ENCODE measurements at places on chromosomes 12 and 14. TPM values are rescaled to one million over a fixed set of nuclear protein-coding genes. Genes with fewer than 3 reads are reported as not detected.
A peak's percentile ranks its signal among the peaks of the same experiment; 100 is the strongest.

- H3K4me3 ChIP-seq, result no peak overlapping the region
- DNase-seq, result no peak
- no peaks in the 10 kb centered on the region for H3K4me1 ChIP-seq
- no peaks in the 10 kb centered on the region for H3K36me3 ChIP-seq
- H3K27ac ChIP-seq, result no peak overlapping the region
- H3K27me3 ChIP-seq, result no peaks in the 10 kb centered on the region
Measured at GRCh38 chr12:42267413-42268190, 29.6 kb upstream of the YAF2 start.

CD4 gene
- total RNA-seq, result 2.2 TPM

NR1H4 gene
- total RNA-seq, result not detected

HPD gene
- not detected for total RNA-seq

GRCh38 chr14:28381656-28382055 is 384.9 kb upstream of the FOXG1 start:
- H3K27ac ChIP-seq, result no peak overlapping the region
- no peak for DNase-seq
- no peak overlapping the region for H3K4me3 ChIP-seq
- H3K27me3 ChIP-seq, result no peaks in the 10 kb centered on the region

DNA sequence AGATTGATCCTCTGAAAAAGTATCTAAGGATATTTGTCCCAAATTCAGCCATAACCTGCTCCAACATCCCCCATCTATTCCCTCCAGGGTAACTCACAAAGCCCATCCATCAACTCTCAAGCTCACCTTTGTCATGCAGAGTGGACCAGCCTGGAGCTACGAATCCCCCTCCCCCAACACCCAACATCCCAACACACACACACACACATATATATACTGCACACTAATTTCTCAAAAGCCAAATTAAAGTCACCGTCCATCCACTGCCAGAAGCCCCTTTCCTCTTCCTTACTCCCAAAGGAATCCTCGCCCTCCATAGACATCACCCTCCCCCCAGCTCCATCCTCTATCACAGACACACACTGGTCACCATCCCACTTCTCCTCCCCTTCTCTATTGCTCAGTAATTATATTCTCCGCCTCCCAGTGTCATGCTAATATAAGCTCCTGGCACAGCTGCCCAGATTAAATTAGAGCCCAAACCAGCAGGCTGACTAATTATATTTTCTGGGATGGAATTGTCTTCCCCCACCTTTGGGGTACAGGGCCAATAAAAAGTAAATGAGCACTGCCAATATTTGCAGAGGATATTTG is 13.5 kb upstream of the TESPA1 start:
- H3K36me3 ChIP-seq, result no peaks in the 10 kb centered on the region
- DNase-seq, result peak; percentile 68
- H3K27ac ChIP-seq, result no peak overlapping the region
- H3K4me3 ChIP-seq, result peak overlapping the region; percentile 32

PPTC7 gene
- total RNA-seq, result 22.3 TPM

- no peaks in the 10 kb centered on the region for H3K27me3 ChIP-seq
- H3K27ac ChIP-seq, result peak overlapping the region; percentile 83
- no peaks in the 10 kb centered on the region for H3K36me3 ChIP-seq
- DNase-seq, result peak; percentile 84
Measured at GRCh38 chr14:91383439-91383838, 34.2 kb downstream of the CCDC88C start.

DNA sequence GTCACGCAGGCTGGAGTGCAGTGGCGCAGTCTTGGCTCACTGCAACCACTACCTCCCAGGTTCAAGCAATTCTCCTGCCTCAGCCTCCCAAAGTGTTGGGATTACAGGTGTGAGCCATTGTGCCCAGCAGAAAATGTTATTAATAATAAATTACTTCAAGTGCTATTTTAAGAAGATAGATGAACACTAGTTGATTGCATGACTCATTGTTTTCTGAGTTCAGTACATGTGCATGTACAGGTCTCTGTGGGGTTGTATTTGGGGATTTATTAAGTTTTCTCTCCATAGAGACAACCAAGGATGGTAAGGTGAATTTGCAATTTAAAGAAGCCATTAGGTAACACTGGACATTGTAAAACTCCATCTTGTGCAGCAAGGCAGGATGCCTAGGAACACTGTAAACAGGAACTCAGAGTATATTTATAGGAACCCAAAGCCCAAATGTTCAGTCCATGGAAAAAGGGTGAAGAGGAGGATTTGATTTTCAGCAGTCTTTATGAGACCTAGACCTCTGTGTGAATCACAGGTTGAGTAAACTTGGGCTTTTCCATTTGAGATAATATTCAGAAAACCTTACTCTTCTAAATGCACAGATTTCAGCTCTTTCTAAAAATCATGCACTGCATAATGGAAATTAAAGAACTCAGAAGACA is 49.3 kb upstream of the TMPO start:
- H3K27ac ChIP-seq, result no peak overlapping the region
- H3K4me3 ChIP-seq, result no peak overlapping the region
- no peaks in the 10 kb centered on the region for H3K27me3 ChIP-seq
- no peaks in the 10 kb centered on the region for H3K4me1 ChIP-seq

- no peaks in the 10 kb centered on the region for H3K4me1 ChIP-seq
- no peak for DNase-seq
- no peaks in the 10 kb centered on the region for H3K27me3 ChIP-seq
Measured at GRCh38 chr12:124395284-124395752, 100.4 kb downstream of the RFLNA start.

- no peak for DNase-seq
- peaks cover 36% of the 10 kb centered on the region for H3K36me3 ChIP-seq
- H3K4me3 ChIP-seq, result no peak overlapping the region
Measured at GRCh38 chr12:50200552-50201273, 33.5 kb upstream of the CERS5 start.

DNA sequence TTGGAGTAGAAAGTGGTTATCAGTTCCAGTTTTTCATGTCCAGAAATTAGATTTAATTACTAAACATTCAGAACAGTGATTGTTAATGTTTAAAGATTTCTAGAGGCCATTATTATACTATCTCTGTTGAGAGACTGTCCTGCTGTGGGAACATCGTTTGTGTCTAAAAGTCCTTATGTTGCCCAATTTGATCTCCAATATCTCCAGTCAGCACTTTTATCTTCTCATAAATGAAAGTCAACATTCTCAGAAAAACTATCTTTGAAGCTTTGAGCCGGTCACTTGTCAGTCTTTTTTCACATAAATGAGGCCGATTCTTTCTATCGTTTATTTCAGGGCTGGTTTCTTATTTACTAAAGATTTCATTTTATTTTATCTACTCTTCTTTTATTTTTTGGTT is 90.8 kb upstream of the NPAS3 start:
- no peak overlapping the region for H3K4me3 ChIP-seq
- no peaks in the 10 kb centered on the region for H3K36me3 ChIP-seq
- no peaks in the 10 kb centered on the region for H3K27me3 ChIP-seq
- H3K4me1 ChIP-seq, result no peaks in the 10 kb centered on the region
- H3K27ac ChIP-seq, result no peak overlapping the region

FAM90A1 gene
- not detected for total RNA-seq

ETFBKMT gene
- total RNA-seq, result 3.2 TPM

- peak overlapping the region; percentile 34 for H3K27ac ChIP-seq
- H3K4me3 ChIP-seq, result no peak overlapping the region
- no peaks in the 10 kb centered on the region for H3K4me1 ChIP-seq
Measured at GRCh38 chr12:111462210-111462769, 56.6 kb downstream of the SH2B3 start.

- no peak overlapping the region for H3K27ac ChIP-seq
- peaks cover 18% of the 10 kb centered on the region for H3K4me1 ChIP-seq
- no peak for DNase-seq
- H3K36me3 ChIP-seq, result no peaks in the 10 kb centered on the region
- H3K4me3 ChIP-seq, result no peak overlapping the region
Measured at GRCh38 chr14:55822906-55823305, 242.9 kb downstream of the KTN1 start.

- no peaks in the 10 kb centered on the region for H3K4me1 ChIP-seq
- H3K27ac ChIP-seq, result no peak overlapping the region
- H3K4me3 ChIP-seq, result no peak overlapping the region
- H3K36me3 ChIP-seq, result peaks cover 13% of the 10 kb centered on the region
- no peak for DNase-seq
Measured at GRCh38 chr14:103650213-103650612, 21.2 kb downstream of the KLC1 start.

KCNH3 gene
- total RNA-seq, result 0.12 TPM

- no peaks in the 10 kb centered on the region for H3K36me3 ChIP-seq
- H3K4me3 ChIP-seq, result no peak overlapping the region
Measured at GRCh38 chr14:101721951-101722661, 39.4 kb upstream of the PPP2R5C start.

DNA sequence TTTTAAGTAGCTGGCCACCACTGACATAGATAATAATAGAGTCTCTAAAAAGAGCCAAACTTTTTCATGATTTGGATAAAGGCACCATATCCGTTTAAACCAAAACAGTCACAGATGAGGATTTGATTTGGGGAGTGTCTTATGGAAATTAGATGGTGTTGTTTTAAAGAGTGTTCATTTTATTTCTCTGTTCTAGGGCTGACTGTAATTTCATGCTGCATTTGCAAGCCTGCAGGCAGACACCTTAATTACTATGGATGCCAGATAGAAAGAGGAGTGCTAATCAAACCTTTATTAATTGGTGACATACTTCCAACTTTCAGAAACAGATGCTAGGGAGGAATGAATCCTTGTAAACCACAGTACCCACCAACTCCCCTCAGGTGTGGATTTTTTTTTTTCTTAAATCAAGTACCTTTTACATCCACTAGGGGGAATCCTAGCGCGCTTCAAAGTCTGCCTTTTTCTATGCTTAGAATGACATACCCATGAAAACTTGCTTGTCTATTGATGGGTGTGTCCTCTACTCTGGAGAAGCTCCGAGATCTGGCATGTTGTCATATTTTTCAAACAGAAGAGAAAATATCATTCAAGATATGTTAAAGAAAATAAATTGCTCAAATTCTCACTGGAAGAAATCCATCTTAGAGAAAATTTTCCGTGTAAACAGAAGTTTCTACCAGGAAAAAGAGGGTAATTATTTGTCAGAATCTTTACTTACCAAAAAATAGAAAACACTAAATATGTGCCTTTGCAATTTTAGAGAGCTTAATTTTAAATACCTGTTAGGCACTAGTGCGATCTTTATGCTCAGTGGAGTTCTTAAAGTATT is 14.2 kb upstream of the PLXNC1 start:
- no peaks in the 10 kb centered on the region for H3K27me3 ChIP-seq
- no peak overlapping the region for H3K4me3 ChIP-seq
- peak; percentile 62 for DNase-seq

DNA sequence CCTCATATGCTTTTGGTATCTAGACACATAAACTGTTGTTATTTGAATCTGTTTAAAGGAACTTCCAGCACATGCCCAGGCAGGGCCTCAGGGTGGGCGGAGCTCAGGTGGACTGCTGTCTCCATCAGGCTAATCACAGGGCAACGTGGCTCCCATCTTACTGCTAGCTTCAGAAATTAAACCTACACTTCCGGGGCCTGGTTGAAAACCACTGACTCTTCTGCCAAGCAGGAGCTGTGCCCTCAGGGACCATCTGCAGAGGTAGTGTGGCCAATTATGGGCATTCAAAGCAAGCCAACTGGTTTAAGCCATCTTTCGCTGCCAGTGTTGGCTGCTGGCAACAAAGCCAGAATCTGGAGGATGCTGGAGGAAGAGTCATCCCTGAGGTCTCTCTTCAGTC is 97.5 kb downstream of the TMX1 start:
- DNase-seq, result no peak
- H3K36me3 ChIP-seq, result no peaks in the 10 kb centered on the region
- peaks cover 9% of the 10 kb centered on the region for H3K4me1 ChIP-seq
- no peak overlapping the region for H3K4me3 ChIP-seq
- no peak overlapping the region for H3K27ac ChIP-seq

DNA sequence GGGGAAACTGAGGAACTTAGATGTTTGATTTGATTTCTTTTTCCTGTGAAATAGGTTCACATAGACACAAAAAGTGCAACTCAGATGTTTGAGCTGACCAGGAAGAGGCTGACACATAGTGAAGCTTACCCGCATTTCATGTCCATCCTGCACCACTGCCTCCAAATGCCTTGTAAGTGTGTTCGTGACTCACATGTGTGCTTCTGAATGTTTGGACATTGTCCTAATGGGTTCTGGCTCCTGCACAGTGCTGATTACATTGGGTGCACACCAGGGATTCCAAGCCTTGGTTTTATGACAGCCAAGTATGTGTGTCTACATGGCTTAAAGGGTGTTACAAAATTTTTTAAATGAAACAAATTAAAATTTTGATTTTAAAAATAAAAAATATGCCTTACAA is 137.4 kb downstream of the DAAM1 start:
- no peak overlapping the region for H3K4me3 ChIP-seq
- DNase-seq, result no peak
- H3K27me3 ChIP-seq, result no peaks in the 10 kb centered on the region

VWF gene
- 0.31 TPM for total RNA-seq

GUCY2C gene
- 3.1 TPM for total RNA-seq

C12orf42 gene
- total RNA-seq, result 1.1 TPM

DNA sequence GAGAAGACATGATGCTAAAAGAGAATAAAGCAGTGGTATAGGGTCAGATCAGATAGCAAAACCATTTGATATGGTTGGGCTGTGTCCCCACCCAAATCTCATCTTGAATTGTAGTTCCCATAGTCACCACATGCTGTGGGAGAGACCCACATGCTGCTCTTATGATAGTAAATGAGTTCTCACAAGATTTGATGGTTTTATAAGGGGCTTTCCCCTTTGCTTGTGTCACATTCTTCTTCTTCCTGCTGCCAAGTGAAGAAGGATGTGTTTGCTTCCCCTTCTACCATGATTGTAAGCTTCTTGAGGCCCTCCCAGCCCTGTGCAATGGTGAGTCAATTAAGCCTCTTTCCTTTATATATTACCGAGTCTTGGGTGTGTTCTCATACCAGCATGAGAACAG is 49.4 kb downstream of the SLC16A7 start:
- no peaks in the 10 kb centered on the region for H3K27me3 ChIP-seq
- no peaks in the 10 kb centered on the region for H3K36me3 ChIP-seq
- DNase-seq, result peak; percentile 11
- H3K27ac ChIP-seq, result no peak overlapping the region

ASCL1 gene
- not detected for total RNA-seq

TESPA1 gene
- total RNA-seq, result not detected

DNA sequence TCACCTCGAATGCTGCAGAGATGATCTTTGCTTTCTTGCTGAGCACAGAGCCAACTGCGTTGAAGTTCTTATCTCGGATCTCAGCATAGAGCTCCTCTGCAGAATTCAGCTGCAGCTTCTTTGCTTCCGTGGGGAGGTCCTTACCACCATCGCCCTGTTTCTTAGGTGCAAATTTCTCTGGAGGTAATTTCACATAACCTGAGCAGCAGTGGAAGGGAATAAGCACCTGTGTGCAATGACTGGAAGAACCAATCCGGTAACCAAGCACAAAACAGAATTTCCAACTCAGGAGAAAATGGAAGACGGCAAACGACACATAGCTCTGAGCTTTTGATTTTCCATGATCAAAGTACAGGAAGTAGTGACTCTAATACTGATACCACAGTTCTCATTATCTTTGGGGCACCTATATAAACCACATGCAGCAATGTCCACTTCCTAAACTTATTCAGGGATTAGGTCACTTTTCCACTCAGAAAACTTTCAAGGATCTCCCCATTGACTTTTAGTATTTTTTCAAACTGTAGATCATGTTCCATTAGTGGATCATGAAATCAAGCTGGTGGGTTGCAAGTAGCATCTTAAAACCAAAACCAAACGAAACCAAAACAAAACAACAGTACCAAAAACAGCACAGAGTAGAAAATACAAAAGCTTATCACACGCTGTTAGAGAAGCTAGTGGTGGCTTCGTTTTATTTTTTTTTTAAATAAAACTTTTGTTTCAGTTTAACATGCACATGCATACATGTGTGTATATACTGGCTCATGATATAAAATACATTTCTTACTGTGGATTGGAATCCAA is 18.9 kb upstream of the DIABLO start:
- no peak overlapping the region for H3K27ac ChIP-seq
- no peaks in the 10 kb centered on the region for H3K27me3 ChIP-seq
- no peak overlapping the region for H3K4me3 ChIP-seq
- no peaks in the 10 kb centered on the region for H3K4me1 ChIP-seq
- H3K36me3 ChIP-seq, result peaks cover 3% of the 10 kb centered on the region
- no peak for DNase-seq

NTS gene
- 17.1 TPM for total RNA-seq

All from GM23338 (cell line).